Hepatocyte (in vitro differentiated cells): ENCODE measurements at places on chromosomes 1 and 21. TPM values are rescaled to one million over a fixed set of nuclear protein-coding genes. Genes with fewer than 3 reads are reported as not detected.

Gene IFI44L
- total RNA-seq, result 2.6 and 3.5 TPM in 2 replicates

Gene EIF2D
- total RNA-seq, result 30.1 and 40.4 TPM in 2 replicates

Gene LCE2B
- not detected in 2 replicates for total RNA-seq

Gene C1QB
- 7.9 and 10.3 TPM in 2 replicates for total RNA-seq

Gene RASSF5
- total RNA-seq, result 2.0 TPM in 2 replicates

Gene NCMAP
- total RNA-seq, result 6.3 and 8.1 TPM in 2 replicates

Gene CLCA2
- 0.08 TPM in 1 of 2 replicates, not detected in the other for total RNA-seq

Gene CHAF1B
- 1.9 and 3.5 TPM in 2 replicates for total RNA-seq

Gene ENAH
- 97.4 and 115 TPM in 2 replicates for total RNA-seq

Gene CD1D
- 3.9 and 4.7 TPM in 2 replicates for total RNA-seq

Gene PRR9
- not detected in 2 replicates for total RNA-seq

Gene RGS2
- 168 and 196 TPM in 2 replicates for total RNA-seq
